ENCODE measurements at places on chromosomes 2 and 18.

DNA sequence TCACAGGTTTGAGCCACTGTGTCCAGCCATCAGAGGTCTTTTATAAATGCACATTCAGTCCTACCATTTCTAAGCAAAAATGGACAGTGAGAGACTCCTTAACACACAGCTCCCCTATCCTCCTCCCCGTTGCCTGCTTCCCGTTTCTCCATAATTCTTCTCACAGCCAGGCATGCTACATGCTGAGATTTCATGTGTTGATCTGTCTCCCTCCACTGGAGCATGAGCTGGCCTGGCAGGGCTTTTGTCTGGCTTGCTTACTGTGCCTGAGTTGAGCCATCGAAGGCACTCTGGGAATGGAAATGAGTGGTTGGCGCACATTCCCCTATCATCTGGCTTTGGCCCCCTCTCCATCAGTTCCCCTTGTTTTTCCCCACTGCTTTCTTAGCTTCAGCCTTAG, 413.5 kb downstream of the PTPRM start:
- DNase-seq = no peak

DNA sequence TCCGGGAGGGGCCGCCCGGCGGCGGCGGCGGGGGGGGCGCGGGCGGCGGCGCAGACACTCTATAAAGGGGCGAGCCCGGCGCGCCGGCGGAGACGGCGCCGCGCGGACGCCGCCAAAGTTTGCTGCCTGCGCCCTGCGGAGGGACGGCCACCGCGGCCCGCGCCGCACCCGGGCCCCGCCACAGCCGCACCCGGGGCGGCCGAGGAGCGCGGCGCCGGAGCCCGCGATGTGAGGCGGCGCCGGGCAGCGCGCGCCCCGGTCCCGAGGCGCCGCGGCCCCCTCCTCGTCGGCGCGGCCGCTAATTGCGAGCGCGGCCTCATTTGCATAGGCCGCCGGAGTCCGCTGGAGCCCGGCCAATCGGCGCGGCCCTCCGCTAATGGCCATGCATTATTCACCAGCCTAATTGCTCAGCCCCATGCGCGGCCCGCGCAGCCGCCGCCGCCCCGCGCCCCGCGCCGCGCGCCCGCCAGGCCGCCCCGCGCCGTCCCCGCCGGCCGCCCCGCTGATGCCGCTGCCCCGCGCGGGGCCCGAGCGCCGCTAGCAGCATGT, at the start of gene SALL3:
Gene SALL3 (plus strand): TSS at position 89 of the 549 bp plus-strand sequence. CDS start 457 bp downstream, at position 546.
- DNase-seq = no peak

GRCh38 chr2:187976259-187976985, 315.3 kb upstream of the GULP1 start:
- DNase-seq = no peak

DNA sequence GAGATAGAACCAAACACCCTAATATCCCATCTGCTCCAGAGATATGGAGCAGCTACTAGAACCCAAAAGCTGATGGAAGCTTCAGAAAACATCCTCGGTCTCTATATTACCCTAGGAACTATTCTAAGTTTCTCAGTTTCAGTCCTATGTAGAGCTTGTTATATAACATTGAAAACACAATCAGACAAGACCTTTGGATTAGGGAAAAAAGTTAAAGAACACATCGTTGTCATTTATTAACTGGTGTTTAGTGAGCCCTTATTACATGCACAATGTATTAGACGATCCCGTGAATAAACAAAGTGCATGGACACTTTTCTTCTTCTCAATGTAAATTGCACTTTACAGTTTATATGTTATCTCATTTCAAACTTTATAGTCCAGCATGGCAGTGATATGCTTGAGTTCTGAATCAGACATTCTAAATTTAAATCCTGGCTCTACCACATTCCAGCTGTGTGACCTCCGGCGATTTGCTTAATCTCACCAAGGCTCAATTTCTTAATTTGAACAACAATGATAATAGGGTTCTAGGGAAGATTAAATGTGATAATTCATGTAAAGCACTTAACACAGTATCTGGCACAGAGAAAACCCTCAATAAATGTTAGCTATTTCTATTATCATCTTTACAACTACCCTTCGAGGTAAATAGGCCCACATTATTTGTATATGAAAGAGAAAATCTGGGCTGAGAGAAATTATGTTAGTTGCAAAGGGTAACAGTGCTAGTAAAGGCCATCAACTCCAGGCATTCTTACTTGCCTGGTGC, 83.6 kb upstream of the PIK3C3 start:
- DNase-seq = no peak

- DNase-seq = no peak
Observed at GRCh38 chr2:58870704-58871103, 629.6 kb upstream of the FANCL start.
